HCT116 (cell line): ENCODE measurements at places on chromosomes 16 and 17.

GRCh38 chr16:31080756-31081419 lies 6.7 kb downstream of the ZNF646 start:
- DNase-seq = no peak

DNA sequence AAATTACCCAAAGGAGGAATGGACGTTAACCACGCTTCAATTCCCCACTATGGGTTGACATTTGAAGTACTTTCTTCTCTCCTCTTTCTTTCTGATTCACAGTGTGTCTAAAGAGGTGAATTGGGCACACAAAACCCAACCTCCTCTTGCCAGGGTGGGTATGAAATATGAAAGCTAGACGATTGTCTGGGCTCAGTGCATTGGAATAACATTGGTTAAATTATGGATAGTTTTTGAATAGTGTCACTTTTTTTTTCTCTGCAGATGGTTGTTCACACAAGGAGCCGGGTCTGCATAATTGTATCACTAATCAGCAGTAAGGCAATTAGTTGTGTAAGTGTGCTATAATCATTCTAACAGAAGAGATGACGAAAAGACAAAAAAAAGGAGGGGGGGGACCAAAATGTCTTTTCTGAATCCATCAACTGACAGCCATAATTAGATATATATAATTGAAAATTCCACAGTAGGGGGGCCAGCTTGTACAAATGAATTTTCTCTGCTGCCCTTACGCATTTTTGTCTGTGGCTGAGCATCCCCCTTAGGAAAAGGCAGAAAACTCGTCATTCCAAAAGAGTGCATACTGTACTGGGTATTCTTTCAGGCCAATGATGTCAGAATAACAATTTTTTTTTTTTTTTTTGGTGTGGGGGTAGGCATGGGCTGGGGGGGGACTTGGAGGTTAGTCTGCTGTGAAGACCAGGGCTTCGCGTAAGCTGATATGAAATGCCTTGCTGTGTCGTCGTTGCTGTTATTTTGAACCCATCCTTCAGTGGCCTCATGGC lies 307.5 kb upstream of the SALL1 start:
- no peak for DNase-seq

- DNase-seq = no peak
These were observed 630 bp downstream of the GRB2 start for GRCh38 chr17:75404731-75405364.

- DNase-seq = no peak
These were observed 15.4 kb upstream of the HELZ start for GRCh38 chr17:67260170-67260987.

- DNase-seq = no peak
These were observed 240.1 kb downstream of the MSI2 start for GRCh38 chr17:57496382-57496781.

DNA sequence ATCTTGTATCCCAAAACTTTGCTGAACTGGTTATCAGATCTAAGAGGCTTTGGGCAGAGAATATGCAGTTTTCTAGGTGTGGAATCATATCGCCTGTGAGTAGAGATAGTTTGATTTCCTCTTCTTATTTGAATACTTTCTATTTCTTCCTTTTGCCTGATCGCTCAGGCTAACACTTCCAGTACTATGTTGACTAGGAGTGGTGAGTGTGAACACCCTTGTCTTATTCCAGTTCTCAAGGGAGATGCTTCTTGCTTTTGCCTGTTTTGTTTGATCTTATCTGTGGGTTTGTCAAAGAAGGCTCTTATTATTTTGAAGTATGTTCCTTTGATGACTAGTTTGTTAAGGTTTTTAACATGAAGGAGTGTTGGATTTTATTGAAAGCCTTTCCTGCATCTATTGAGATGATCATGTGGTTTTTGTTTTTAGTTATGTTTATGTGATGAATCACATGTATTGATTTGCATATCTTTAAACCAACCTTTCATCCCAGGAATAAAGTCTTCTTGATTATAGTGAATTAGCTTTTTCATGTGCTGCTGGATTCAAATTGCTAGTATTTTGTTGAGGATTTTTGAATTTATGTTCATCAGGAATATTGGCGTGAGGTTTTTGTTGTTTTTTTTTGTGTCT lies 17.0 kb upstream of the CCL13 start:
- DNase-seq = no peak
